Lower lobe of right lung (tissue), 2 donors: ENCODE measurements at places on chromosomes 4 and X. TPM values are rescaled to one million over a fixed set of nuclear protein-coding genes. Genes with fewer than 3 reads are reported as not detected.

FSTL5 gene
- total RNA-seq = not detected

CLTRN gene
- total RNA-seq = 0.38 TPM

AMTN gene
- not detected for total RNA-seq

DCLK2 gene
- total RNA-seq = 2.9 TPM

SEPSECS gene
- 11.3 TPM for total RNA-seq

DBET gene
- total RNA-seq = not detected

XPNPEP2 gene
- 2.9 TPM for total RNA-seq

PDGFC gene
- total RNA-seq = 30.6 TPM

SLC2A9 gene
- 25.2 TPM for total RNA-seq

ARX gene
- total RNA-seq = 0.53 TPM

HSFX1 gene
- total RNA-seq = 2.2 TPM

STK32B gene
- 1.3 TPM for total RNA-seq

CNKSR2 gene
- 4.6 TPM for total RNA-seq

SSX2B gene
- not detected for total RNA-seq
